Stimulated activated CD4-positive, alpha-beta T cell treated with anti-CD3 and anti-CD28 coated beads, Interleukin-1b, Interleukin-23, amount 100 ng/mL, for 1 hour (primary cell): ENCODE measurements at places on chromosomes 5 and 9.
A peak's percentile ranks its signal among the peaks of the same experiment; 100 is the strongest.

GRCh38 chr5:21862986-21863385 lies 990.2 kb downstream of the CDH12 start:
- DNase-seq = no peak

- DNase-seq = no peak
Measured at GRCh38 chr9:129175825-129176633, 2.0 kb downstream of the IER5L start.

GRCh38 chr9:22035591-22036011 lies 26.5 kb upstream of the CDKN2B start:
- DNase-seq = no peak

DNA sequence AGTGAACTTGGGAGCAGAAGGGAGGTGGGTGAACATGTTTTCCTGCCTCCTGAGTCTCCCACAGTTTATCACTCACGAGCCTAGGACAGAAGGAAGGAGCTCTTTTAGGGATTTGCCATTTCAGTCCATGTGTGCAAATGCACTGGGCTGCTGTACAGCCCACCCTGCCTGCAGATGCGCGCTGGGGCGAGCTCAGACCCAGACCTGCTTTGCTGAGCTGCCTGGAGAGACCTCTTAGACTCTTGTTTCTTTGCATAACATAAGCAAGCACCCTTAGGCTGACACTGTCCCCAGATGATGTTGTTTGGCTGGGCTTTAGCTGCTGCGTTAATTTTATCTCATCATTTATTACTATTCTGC lies 199.0 kb downstream of the CACNA1B start:
- DNase-seq = no peak

DNA sequence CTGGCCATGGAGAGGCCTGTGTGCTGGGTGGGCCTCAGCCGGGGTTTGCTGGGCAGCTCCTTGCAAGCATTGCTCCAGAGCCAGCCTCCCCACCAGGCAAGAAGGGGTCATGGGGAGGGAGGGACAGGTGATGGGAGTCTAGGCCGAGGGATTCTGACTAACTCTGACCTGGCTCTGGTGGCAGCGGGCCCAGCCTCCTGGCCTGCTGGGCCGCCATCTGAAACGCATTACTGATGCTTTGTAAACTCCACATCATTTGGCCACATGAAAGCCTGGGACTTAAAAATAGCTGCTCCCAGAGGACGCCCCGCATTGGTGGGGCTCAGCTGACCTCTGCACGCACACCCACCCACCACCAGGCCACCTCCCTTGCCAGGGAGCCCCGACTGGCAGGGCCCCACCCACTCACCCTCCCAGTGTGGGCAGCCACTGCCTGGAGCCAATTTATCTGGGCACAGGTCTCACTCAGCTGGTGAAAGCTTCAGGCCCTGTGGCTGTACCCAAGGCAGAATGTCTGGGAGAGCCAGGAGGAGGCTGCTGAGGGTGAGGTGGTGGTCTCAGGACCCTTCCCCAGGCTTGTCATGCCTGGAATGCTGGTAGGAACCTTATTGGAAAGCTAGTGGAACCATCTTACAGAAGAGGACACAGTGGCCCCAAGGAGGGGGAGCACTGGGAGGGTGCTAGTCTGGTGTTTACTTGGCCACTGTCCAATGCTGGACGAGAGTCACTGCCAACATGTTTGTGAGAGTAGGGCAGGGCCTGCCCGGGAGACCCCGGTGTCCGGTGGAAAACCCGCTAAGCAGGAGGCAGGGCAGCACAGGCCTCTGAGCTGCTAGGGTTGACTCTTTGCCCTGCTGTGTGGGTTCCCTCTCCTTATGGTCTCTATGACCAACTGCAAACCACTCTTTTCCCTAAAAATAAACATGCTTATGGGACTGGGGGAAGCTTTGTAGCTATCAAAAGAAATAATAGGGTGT lies 10.8 kb downstream of the TCF7 start:
- no peak for DNase-seq

GRCh38 chr9:16869882-16870595 lies 431 bp downstream of the BNC2 start:
- no peak for DNase-seq

- DNase-seq = no peak
Measured at GRCh38 chr9:114242837-114243236, 80.1 kb upstream of the ORM1 start.

- no peak for DNase-seq
Measured at GRCh38 chr5:91058575-91058974, 324.5 kb downstream of the ARRDC3 start.

- peak; percentile 32 for DNase-seq
Measured at GRCh38 chr9:32551276-32552051, 663 bp upstream of the SMIM27 start.

GRCh38 chr5:135873831-135874230 lies 21.8 kb downstream of the IL9 start:
- DNase-seq = no peak

GRCh38 chr5:68644971-68645370 lies 429.4 kb downstream of the PIK3R1 start:
- DNase-seq = no peak

GRCh38 chr9:135616619-135617537 lies 22.5 kb downstream of the GLT6D1 start:
- DNase-seq = no peak

GRCh38 chr9:124843456-124844034 lies 9.7 kb upstream of the WDR38 start:
- no peak for DNase-seq

GRCh38 chr9:116058421-116058820 lies 95.2 kb upstream of the PAPPA start:
- DNase-seq = no peak

- no peak for DNase-seq
Measured at GRCh38 chr5:140010798-140011197, 32.3 kb downstream of the NRG2 start.

- DNase-seq = no peak
Measured at GRCh38 chr5:168681556-168682183, 102.5 kb upstream of the PANK3 start.

DNA sequence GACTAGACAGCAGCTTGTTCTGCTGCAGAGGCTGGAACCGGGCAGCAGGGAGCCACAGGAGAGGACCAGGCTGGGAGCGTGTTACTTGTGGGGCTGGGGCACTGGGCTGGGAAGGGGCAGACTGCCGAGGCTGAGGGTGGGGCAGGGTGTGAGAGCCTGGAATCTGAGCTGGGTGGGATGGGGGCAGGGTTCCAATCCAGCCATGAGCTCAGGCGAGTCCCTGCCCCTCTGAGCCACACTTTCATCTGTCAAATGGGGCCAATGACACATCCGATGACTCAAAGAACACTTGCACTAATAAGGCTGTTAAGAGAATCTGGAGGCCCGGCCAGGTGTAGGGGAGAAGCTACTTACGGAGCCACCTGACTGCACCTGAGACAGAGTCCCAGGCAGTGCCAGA lies 18.7 kb upstream of the WDR38 start:
- no peak for DNase-seq

DNA sequence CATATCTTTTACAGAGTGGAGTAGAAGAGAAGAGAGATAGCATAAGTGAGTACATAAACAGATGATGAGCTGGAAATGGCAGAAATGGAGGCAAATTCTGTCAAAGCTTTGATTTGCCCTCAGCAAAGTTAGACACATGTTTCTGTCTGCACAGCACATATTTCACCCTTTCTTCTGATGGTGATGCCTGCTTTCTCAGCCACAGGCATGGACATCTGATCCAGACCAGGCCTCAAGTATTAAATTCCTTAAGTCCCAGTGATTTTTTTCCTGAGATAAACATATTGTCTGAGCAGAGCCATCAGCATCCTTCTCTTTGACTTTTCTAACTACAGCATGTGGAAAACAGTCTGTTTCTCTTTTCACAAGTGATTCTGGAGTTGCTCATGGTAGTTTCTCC lies 409.8 kb downstream of the MAN2A1 start:
- no peak for DNase-seq
